ENCODE measurements at places on chromosomes 3 and 15.

DNA sequence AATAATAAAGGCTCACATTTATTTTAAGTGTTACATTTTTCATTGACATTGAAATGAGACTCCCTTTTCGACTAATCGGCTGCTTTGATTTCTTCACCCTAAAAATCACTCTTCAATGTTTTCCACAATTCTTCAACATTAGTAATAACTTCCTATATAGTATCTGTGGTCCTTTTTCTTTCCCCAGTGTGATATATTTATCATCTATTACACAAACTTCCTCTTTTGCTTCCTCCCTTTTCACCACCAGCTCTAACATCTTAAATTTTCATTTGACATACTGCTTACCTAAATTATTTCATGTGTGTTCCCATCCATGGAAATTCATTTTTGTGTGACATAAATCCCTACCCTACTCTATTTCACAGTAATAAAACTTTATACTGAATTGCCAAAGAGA lies 244.4 kb downstream of the TIGIT start:
- DNase-seq, result no peak

DNA sequence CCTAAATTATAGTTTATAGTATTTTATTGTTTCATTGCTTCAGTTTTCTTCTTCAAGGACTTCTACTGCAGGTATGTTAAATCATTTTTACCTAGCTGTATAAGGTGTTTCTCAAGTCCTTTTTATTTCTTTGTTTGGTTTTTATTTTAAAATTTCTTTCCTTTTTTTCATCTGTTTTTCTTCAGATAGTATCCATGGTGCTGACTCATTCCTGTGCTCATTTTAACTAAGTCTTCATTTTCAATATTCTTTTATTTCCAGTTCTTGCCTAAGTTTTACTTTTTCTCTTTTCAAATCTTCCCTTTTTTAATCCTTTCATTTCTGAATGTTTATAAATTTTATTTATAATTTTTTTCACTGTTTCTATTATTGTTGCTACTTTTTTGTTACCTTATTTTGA lies 42.3 kb upstream of the STIMATE start:
- DNase-seq, result no peak

DNA sequence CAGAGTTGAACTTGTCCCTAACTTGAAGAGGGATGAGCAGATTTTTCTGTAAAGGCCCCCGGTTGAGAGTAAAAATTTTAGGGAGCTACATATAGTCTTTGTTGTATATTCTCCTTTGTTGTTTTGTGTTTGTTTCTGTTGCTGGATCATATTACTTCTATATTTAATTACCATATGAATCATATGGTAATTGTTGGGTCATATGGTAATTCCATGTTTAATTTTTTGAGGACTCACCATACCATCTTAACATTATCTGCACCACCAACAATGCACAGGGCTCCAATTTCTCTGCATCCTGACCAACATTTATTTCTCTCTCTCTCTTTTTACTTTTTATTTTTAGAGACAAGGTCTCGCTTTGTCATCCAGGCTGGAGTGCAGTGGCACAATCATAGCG lies 7.4 kb upstream of the ZFYVE19 start:
- no peak for DNase-seq

DNA sequence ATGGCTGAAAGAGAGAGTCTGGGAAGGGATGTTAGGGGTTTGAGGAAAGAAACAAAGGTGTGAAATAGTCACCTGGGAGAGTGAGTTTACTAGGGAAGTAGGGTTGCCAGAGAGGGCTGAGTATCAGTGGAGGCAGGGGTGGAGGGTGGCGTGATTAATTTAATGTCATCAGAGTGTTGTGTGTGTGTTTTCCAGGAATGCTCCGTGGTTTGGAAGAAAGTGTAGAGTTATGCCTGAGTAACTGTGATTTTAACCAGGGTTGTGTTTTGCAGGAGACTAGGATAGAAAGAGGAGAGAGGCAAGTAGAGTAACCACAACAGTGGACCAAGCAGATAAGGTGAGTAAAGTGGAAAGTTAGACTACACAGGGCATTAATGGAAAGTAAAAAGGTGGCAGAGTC lies 27.2 kb downstream of the PLD1 start:
- no peak for DNase-seq

GRCh38 chr3:107938143-107938542 lies 152.7 kb downstream of the CD47 start:
- peak; percentile 43 for DNase-seq

GRCh38 chr3:157465741-157466140 lies 29.1 kb downstream of the PTX3 start:
- no peak for DNase-seq

GRCh38 chr3:167166594-167167253 lies 213.4 kb downstream of the ZBBX start:
- no peak for DNase-seq

Measured in EL (cell line).